ENCODE measurements at places on chromosomes 6 and 20.

DNA sequence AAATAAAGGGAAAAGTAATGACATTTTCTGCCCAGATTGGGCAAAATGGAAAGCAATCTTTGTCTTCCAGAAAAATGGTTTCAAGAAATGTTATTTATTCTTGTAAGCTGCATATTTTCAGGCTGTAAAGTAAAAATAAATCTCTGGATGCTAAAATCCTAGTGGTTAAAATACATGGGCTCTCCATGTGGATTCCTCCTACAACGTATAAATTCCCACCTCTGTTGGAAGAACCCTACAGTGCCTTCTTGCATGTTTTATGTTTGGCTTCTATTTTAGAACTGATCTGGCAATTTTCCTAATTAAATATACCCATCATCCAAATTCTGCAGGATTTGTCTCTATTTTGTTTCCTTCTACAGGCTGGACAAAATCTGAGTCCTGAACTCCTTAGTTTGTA lies 528.9 kb downstream of the COL12A1 start:
- no peak for DNase-seq

DNA sequence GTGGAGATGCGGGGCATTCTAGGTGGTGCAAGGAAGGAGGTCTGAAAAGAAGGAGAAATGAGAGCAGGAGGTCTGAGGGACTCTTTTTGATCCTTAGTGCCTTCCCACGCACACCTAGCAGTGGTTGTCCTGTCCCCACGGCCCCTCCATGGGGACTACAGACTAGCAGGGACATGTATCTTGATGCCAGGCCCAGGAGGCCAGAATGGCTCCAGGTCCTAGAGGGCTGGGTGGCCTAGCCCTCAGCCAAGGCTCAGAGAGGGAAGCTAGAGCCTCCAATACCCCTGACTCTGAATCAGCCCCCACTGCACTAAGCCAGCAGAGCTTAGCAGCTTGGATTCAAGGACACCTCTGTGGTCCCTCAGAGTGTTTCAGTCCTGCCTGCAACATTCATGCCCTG lies 16.7 kb upstream of the BLCAP start:
- no peak for DNase-seq

DNA sequence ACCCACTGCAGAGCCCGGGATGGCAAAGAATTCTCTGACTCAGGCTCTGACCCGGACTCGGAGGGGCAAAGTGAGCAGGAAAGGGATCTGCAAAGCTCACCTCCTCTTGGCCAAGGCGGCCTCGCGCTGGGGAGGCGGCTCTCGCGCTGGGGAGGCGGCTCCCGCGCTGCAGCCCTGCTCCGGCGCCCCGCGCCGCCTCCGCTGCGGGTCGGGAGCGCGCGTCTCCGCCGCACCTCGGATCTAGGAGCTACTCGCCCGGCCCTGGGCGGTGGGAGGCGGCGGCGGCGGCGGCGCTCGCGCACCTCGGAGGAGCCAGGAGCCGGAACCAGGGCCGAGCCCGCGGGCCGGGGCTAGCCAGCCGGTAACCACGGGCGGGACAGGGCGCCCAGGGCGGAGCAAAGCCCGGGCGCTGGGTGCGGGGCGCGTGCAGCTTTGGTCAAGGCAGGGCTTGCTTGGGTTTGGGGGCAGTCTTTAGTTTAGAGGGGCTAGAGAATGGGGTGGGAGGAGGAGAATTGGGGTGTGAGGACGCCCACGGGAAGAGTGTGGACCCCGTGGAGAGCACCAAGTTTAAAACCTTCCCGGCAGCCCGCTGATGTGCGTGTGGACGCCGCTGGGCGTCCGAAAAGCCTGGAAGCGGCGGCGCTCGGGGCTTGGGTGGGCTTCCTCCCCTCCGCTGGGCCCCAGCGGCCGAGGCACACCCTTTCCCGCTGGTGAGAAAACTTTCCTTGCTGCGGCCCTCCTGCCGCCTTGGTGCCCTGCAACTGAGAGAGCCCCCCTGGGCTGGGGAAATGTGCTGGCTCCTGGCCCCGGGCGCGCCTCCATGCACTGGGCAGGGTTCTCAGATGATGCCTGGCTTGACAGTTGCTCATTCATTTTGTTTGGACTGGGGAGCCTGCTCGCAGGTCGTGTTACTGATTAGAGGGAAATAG lies at the start of gene MRAP2:
Gene MRAP2 (plus strand): TSS at position 250 of the 929 bp plus-strand sequence. CDS start 21,547 bp downstream, outside the sequence.
- peak; percentile 49 for DNase-seq

- no peak for DNase-seq
Measured at GRCh38 chr6:11445146-11445545, 92.4 kb upstream of the TMEM170B start.

DNA sequence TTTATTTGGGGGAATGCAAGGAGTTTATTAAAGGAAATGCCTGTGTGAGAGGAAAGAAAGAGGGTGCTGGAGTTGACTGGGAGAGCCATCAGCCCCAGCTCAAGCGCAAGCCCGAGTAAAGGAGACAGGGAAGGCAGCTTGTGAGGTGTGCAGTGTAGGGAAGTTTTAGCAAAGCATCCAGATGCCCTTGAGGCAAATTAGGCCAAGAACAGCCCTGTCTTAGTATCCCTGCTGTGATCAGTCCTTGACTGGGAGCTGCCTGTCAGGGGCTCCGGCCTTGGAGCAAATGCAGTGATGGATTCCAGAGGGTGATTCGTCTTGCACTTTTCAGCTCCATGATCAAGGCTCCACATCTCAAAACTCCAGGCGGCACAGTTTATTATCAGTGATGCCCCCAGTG lies 561.7 kb downstream of the KIF16B start:
- no peak for DNase-seq

DNA sequence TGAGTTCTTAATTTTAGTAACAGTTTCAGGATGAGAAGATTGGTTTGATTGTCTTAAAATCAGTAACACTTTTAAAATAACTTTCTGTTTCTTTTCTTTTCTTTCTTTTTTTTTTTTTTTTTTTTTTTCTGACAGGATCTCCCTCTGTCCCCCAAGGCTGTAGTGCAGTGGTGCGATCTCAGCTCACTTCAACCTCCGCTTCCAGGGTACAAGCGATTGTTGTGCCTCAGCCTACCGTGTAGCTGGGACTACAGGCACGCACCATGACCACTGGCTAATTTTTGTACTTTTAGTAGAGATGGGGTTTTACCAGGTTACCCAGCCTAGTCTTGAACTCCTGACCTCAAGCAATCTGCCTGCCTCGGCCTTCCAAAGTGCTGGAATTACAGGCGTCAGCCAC lies 33.7 kb upstream of the KCNQ5 start:
- no peak for DNase-seq

DNA sequence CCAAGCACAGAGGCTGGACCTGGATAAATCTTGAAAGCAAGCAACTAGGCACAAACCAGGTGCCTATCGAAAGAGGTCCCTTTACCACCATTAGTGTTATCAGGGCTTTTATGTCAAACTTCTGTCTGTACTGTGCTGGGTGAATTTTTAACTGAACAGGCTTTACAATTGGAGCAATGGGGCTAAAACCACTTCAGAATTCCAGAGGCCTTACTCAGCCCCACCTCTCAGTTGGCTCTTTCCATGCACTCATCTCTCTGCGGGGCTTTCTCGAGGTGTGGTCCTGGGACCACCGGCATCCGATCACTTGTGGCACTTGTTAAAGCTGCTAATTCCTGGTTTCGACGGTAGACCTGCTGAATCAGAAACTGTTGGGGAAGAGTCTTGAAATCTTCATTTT lies 232.5 kb downstream of the SOX4 start:
- DNase-seq, result no peak

DNA sequence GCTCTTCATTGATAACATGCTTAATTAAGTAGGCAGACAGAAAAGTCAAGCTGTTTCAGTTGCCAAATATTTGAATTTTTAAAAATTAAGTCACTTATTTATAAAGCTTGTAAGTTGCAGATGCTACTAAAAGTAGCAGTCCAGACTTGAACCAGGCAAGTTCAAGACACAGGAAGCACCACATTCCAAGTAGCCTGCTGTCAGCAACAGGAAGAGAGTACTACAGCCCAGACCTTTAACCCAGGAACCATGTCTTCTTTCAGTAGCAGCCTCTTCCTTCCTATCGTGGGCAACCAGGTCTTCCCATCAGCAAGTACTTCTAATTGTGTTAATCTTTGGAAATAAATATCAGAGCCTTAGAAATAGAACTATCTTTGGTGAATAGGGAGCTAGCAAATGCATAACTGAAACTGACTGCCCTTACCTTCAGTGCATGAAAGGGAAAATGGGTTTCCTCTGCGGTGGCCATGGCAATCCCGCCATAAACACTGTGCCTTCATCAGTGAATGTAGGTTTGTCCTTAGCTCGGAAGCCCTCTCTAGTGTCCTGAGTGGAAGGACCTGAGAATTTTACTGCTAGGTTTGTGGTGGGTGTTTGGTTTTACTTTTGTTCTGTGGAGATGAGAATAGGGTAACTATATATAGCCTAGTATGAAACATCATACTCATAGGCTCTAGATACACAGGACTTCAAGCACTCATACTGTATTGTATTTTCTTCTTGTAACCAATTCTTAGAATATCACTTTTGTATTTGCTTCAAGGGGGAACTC lies 95.6 kb downstream of the SYCP2 start:
- DNase-seq, result no peak

- no peak for DNase-seq
Measured at GRCh38 chr6:33190504-33191107, 1.7 kb downstream of the COL11A2 start.

- DNase-seq, result peak; percentile 20
Measured at GRCh38 chr20:52031563-52032303, 159.8 kb downstream of the ZFP64 start.

- DNase-seq, result no peak
Measured at GRCh38 chr6:82995066-82995465, 70.6 kb downstream of the UBE3D start.

GRCh38 chr6:148218542-148219258 lies 123.9 kb upstream of the SASH1 start:
- no peak for DNase-seq

GRCh38 chr6:138454981-138455706 lies 44.1 kb downstream of the NHSL1 start:
- no peak for DNase-seq

DNA sequence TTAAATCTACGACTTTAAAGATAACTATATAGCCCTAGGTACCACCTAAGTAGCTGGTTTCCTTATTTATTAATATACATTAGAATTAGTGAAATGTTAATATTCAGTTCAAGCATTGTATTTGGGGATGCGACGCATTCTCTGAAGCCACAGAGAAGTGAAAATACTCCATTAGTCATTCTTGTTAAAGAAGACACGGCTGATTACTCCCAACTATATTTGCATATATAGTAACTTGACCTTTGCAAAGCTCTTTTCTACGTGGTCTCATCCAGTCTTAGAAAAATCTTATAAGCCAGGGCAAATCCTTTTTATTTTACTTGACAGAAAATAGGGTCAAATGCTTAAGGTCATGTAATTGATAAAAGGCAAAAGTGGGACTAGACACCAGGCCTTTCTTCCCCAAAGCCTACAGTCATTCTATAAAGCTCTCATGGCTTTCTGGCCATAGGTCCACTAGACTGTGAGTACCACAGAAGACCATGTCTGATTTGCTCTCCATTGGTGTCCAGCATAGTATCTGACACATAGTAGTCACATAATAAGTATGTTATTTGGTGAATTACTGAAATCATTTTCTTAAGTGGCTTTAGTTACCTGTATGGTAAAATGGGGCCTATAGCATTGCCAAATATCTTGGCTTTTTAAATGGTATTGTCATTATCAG lies 11.3 kb downstream of the ZHX3 start:
- no peak for DNase-seq

Measured in KBM-7 (cell line).